ENCODE measurements at places on chromosomes 1 and 21.

DNA sequence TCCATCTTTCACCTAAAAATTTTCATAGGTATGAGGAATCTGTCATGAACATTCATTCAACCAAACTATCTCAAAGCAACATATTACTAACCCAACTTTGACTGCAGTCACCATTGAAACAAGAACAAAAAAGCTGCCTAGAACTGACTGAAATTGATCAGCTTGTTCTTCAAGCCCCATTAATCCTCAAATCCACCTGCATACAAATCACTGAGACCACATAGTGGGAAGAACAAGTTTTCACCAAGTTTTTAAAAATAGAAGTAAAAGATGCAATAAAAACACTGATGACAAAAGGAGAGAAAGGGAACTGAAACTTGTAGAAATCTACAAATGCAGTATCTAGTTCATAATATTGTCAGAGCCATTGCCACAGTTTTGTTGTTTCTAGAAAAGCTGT lies 6.1 kb downstream of the SORT1 start:
- peak overlapping the region; percentile 21 for H3K27ac ChIP-seq
- H3K4me3 ChIP-seq, result no peak overlapping the region

DNA sequence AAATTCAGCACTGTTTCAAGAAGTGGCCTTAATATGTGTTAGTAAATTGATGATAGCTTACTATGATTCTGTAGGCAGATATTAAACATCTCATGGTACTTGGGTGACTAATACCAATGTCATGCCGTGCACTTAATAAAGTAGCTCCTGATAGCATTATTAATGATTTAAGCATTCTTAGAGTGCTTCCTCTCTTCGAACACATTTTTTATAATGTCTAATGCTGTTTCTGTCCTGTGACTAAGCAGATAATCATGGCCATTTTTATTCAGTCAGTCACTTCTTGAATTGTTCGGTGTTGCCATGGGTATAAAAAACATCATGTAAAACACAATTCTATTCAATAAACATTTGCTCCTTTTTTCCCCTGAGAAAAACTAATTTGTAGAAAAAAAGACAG lies 804.6 kb upstream of the ADGRL4 start:
- H3K4me3 ChIP-seq, result no peak overlapping the region
- H3K27me3 ChIP-seq, result no peaks in the 10 kb centered on the region
- no peaks in the 10 kb centered on the region for H3K4me1 ChIP-seq
- H3K27ac ChIP-seq, result no peak overlapping the region

DNA sequence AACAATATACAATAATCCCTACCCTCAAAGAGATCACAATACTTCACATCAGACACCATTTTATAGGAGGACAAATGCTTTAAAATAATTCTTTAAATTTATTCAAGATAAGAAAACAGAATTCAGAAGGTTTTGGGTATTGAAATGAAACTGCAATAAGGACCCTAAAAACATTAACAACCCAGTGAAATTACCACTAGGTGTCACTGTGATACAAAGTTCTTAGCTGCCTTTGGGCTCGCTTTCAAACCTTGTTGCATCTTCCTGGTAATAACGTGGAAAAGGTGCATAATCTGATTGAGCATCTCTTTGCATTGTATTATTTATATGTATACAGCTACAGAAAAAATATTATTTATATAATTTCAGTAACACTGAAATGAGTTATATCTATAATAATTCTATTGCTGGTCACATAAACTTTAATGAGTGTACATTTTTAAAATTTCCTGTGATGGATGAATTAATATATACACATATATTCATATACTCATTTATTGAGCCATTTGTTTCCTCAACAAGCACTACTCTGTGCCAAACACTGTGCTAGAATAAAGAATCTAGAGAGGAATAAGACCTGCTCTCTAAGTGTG lies 185.2 kb downstream of the FAF1 start:
- DNase-seq, result no peak
- H3K27me3 ChIP-seq, result no peaks in the 10 kb centered on the region
- no peak overlapping the region for H3K4me3 ChIP-seq
- H3K27ac ChIP-seq, result no peak overlapping the region

DNA sequence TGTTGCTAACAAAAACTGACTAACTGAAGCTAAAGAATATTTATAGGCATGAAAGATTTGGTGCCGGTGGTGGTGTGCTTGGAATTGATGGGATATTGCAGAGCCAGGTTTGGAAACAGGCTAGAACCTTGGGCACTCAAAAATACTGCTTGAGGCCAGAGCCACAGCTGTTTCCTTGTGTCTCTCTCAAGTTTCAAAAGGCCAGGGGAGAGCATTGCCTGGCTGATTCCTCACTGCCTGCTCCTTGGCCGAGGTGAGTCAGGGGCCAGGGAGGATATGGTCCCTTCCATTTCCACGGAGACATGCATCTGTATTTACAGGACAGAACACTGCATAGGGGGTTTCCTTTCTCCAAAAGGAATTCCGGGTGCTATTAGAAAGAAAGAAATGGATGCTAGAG lies 36.1 kb upstream of the IVNS1ABP start:
- DNase-seq, result no peak
- no peaks in the 10 kb centered on the region for H3K36me3 ChIP-seq

- no peak for DNase-seq
- H3K27me3 ChIP-seq, result no peaks in the 10 kb centered on the region
- H3K4me1 ChIP-seq, result 0 out of 2 replicates have a peak, but pooled peaks cover 12% of the 10 kb centered on the region
- peak overlapping the region; percentile 64 for H3K4me3 ChIP-seq
- H3K36me3 ChIP-seq, result no peaks in the 10 kb centered on the region
- H3K27ac ChIP-seq, result no peak overlapping the region
Measured at GRCh38 chr21:44301141-44301540, 1.3 kb downstream of the PFKL start.
